Activated naive CD4-positive, alpha-beta T cell (primary cell): ENCODE measurements at places on chromosomes 7 and 10.

GRCh38 chr7:99789441-99790070, 5.6 kb upstream of the CYP3A4 start:
- DNase-seq = no peak

DNA sequence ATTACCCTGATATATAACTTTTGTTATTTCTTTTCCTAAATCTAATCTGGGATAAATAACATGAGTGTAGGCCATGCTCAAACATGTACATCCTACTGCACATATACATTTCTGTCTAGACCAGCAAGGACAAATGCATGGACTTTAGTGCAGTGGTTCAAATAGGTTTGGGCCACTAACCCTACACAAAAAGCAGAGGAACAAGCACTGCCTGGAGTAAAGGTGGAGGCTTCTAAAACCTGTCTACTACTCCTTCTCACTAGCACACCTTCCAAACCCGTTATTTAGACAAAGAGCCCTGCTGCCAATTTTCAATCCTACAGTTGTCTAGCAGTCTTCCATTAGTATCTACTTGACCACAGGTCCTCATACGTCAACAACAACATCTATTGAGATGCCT, 34.8 kb downstream of the SGCE start:
- no peak for DNase-seq

- no peak for DNase-seq
Observed at GRCh38 chr10:102403115-102403514, 7.6 kb downstream of the NFKB2 start.

- no peak for DNase-seq
Observed at GRCh38 chr10:70974920-70975319, 86.6 kb upstream of the PCBD1 start.

DNA sequence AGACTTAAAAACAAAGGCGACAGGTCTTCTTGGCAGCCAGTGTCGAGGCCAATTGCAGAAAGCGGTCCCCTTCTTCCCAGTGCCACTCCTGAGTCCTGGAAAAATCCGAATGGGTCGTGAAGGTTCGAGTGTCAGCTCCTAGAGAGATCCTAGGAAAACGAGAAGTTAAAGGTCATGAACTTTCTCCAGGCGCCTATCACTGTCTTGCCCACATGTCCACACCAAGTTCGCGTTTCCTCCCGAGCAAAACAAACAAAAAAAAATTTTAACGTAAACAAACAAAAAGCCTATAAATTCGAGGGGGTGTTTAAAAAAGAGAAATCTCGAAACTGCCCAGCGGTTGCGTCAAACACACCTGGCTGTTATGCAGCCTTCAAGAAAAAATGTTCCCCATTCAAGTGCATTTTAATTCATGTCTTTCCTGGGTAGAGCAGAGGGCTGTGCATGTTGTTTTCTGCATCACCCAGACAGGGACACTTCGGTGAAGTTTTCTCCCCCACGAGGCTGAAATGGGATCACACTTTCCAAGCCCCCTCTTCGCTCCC, 1.5 kb downstream of the ARHGAP21 start:
- no peak for DNase-seq

GRCh38 chr10:124040451-124041188, 52.8 kb downstream of the CHST15 start:
- no peak for DNase-seq

GRCh38 chr10:75166623-75166972, 44.0 kb upstream of the VDAC2 start:
- no peak for DNase-seq
